ENCODE measurements at places on chromosomes 2 and 18.

DNA sequence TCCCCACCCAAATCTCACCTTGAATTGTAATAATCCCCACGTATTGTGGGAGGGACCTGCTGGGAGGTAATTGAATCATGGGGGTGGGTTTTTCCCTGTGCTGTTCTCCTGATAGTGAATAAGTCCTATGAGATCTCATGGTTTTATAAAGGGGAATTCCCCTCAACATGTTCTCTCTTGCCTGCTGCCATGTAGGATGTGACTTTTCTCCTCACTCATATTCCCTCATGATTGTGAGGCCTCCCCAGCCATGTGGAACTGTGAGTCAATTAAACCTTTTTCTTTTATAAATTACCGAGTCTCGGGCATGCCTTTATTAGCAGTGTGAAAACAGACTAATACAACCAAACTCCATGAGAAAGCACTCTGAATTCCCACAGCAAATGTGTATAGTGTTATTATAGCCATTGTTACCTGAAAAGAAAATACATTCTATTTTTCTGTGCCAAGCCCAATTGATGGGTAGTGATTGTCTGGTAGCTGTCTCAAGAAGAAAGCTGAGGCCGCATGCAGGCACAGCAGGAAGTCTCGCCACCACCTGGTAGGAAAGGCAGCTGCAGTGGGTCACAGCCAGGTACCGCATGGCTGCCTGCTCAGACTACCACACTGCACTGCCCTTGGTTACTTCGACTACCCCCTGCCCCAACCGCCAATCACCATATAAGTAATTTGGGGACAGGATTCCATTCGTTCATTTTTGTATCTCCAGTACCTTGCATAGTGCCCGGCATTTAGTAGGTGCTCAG lies 10.3 kb upstream of the ZBTB7C start:
- no peak for DNase-seq

DNA sequence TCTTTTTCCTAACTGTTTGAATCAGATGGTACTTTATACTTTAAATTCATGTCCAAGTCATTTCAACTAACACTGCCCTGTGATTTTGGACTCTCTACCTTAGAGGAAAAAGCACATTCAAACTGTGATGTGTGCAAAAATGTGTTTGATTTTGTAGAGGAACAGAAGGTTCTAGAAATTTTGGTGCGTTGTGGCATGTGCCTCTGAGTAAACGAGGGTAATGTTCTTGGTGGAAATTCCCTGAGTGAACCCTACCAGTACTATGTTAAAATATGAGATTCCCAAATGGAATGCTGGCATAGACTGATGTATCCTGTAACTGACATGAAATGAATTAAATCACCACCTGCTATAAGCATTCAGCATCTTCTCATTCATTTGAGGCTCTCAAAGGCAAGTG lies 901.9 kb upstream of the KLHL29 start:
- DNase-seq: no peak

DNA sequence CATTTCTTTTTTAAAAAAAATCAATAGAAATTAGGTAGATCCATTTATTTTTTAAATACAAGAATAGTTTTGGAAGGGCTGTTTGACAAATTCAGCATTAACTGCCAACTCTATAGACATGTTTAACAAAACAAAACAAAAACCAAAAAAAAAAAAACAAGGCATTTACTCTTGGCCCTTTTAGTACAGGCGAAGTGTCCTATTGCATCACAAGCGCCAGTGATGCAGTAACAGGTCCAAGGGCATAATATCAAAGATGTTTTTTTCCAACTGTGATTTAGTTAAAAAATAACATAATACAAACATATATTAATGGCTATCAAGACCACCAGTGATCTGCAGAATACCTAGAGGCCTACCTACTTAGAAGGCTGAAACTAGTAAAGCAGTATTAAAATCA lies 55.3 kb downstream of the XDH start:
- no peak for DNase-seq

GRCh38 chr18:48530399-48531081 lies 8.3 kb upstream of the CTIF start:
- no peak for DNase-seq

- no peak for DNase-seq
These were observed 66.6 kb downstream of the MYL12B start for GRCh38 chr18:3328532-3328931.

- DNase-seq: no peak
These were observed 5.4 kb downstream of the ITGAV start for GRCh38 chr2:186595219-186595618.

- DNase-seq: no peak
These were observed 837.4 kb downstream of the LRRTM4 start for GRCh38 chr2:76684756-76685155.

- no peak for DNase-seq
These were observed 108.4 kb downstream of the AFF3 start for GRCh38 chr2:100033976-100034375.

GRCh38 chr2:169265591-169265990 lies 96.7 kb downstream of the LRP2 start:
- no peak for DNase-seq

- no peak for DNase-seq
These were observed 1.4 kb downstream of the DPYSL5 start for GRCh38 chr2:26849056-26849999.

- no peak for DNase-seq
These were observed 871 bp upstream of the ALS2 start for GRCh38 chr2:201781557-201782051.

DNA sequence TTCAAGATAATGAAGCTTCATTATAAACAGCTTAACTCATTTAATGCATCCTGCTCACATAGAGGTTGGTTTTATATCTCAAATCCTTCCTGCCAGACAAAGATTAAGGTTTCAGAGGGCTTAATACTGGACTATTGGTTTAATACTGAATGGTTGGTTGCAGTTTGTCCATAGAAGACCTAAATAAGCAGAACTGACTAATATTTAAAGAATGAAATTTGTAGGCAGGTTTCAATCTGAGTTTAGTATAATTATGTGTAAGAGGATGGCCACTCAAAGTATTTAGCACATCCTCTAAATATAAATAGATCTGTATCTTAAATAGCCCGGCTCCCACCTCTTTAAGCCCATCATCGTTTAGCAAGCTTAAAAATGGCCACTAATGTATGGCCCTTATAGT lies 92.5 kb downstream of the EPB41L5 start:
- DNase-seq: no peak

- no peak for DNase-seq
These were observed 154.4 kb upstream of the EPAS1 start for GRCh38 chr2:46142546-46143428.

GRCh38 chr18:57555134-57555533 lies 31.4 kb downstream of the FECH start:
- no peak for DNase-seq
